Activated T-helper 1 cell treated with anti-CD3 and anti-CD28 coated beads, Interleukin-12 subunit alpha, Interleukin-12 subunit beta, Interleukin-2, Interleukin-4 antibody, amounts not matched to agents 30 ng/mL and 10 ng/mL and 1 ng/mL, durations not matched to agents 14 hours and 24 hours and 36 hours (primary cell): ENCODE measurements at places on chromosomes 3 and 15. TPM values are rescaled to one million over a fixed set of nuclear protein-coding genes. Genes with fewer than 3 reads are reported as not detected.

DNA sequence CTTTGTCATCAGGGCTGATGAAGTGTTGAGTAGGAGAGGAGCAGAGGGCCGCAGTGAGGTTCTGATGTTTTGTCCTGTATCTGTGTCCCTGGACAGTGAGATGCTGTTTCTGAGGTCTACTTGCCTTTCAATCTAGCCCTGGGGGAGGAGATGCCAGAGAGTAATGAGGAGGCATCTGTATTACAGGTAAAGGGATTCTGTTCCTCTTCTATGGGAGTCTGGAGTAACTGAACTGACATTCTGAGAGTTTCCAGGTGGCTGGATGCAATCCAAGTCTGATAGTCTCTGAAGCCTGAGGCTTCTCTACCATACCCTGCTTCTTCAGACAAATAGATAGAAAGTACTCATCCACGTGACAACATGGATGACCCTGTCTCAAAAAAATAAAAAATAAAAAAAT lies 60.9 kb downstream of the IL12A start:
- no peak for DNase-seq

GRCh38 chr15:77012868-77013267 lies 17.9 kb downstream of the PSTPIP1 start:
- DNase-seq = peak; percentile 59

DNA sequence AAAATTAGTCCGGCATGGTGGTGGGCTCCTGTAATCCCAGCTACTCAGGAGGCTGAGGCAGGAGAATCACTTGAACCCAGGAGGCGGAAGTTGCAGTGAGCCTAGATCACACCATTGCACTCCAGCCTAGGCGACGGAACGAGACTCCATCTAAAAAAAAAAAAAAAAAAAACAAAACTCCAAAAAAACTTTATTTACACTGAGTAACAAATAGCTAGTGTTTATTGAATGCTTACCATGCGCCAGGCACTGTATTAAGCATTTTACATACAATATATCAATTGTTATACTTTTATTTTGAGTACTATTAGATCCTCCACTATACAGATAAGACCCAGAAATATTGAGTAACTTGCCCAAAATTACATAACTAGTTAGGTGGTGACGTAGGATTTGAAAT lies 17.4 kb upstream of the ARIH1 start:
- DNase-seq = no peak

GRCh38 chr15:51310064-51310463 lies 28.3 kb downstream of the CYP19A1 start:
- no peak for DNase-seq

DNA sequence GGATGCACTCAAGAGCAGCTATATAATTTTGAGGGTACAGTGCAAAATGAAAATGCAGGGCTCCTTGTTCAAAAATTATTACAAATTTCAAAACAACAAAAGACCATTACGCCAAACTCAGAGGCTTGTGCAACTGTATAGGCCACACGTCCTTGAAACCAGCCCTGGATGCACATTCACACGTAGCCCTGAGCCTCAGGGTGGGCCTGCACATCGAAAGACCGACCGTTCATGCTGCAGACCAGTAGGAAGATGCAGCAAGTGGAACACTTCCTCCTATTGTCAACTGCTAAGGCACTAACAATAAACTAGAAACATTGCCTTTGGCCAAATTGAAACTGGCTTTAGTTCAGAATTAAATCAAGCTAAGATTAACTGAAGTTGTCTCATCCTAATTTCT lies 174.7 kb downstream of the SHOX2 start:
- DNase-seq = no peak

GRCh38 chr3:38124324-38125122 lies 12.4 kb downstream of the ACAA1 start:
- no peak for DNase-seq

- no peak for DNase-seq
Measured at GRCh38 chr3:165746874-165747273, 90.3 kb downstream of the BCHE start.

DNA sequence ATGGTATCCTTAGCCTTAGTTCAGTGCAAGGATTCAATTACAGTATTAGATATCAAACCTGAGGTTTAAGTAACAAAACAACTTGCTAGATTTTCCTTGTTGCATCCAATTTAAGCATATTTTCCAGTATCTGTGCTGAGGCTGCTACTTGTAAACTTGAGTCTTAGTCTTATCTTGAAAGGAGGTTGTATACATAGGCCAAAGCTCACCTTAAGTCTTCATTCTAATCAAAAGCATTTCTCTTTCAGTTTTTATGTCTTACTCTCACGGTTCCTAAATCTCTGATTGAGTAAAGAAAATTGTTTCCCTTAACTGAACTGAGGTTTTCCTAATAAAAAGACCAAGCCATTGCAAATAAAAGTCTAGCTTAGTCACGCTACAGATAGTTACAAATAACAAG lies 52.6 kb downstream of the U2SURP start:
- no peak for DNase-seq

DNA sequence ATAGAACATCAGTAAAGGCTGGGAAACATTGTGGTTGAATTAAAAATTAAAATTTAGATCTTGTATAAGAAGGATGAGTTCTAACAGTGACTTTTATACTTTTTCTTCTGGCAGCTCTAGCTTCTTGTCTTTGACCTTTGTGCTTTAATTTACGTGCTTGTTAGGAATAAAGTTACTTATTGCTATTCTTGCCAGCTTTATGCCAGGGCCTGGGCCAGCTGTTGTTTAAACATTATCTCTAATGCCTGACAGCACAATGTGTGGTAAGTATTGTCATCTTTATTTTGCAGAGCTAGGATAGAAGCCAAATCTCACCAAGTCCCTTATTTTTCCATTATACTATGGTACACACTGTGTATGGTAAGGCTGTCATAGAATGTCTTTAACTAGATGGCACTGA lies 766.7 kb upstream of the GOLIM4 start:
- DNase-seq = no peak

GRCh38 chr3:49120438-49121131 lies at the start of gene USP19:
Gene USP19 (minus strand): TSS chr3:49120823. CDS start chr3:49119145, 1,678 bp downstream.
- peak; percentile 94 for DNase-seq

GRCh38 chr3:161598639-161599038 lies 102.0 kb downstream of the OTOL1 start:
- no peak for DNase-seq

GRCh38 chr3:38543586-38543985 lies 47.4 kb downstream of the EXOG start:
- DNase-seq = no peak

DNA sequence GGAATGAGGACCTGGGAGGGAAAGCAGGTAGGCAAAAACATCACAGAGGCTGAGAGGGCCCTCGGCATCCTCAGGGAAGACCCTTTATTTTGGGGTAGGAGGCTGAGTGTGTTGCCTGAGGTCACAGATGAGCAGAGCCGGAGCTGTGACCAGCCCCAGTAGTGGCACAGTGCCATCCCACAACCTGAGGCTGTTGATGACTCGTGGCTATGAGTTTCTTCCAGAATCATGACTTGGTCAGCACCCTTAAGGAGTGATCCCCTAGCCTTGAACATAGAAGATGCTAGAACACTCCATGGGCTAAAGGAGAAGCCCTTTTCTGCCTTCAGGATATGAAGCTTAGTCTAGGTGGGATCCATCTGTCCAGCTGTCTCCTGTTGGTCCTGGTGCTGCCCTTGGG lies 19.5 kb upstream of the CXCR6 start:
- DNase-seq = no peak

GRCh38 chr3:52388348-52388821 lies 56.5 kb downstream of the SEMA3G start:
- DNase-seq = no peak

DNA sequence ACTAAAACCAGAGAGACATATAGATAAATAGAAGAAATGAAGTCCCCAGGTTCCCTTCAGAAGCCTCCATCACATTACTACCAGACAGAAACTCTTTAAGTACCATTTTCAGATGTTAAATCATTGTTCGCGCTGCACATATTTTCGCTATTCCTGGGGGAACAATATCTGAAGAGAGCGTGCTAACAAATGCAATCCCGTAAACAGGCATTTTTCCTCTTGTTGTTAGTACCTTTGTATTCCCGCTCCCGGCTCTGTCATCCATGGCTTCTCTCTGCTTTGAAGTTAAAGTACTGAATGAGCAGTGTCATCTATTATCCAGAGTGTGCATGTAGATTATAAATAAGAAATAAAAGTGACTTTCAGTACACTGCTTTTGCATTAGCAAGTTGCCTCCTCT lies 412.3 kb downstream of the FOXP1 start:
- no peak for DNase-seq

DNA sequence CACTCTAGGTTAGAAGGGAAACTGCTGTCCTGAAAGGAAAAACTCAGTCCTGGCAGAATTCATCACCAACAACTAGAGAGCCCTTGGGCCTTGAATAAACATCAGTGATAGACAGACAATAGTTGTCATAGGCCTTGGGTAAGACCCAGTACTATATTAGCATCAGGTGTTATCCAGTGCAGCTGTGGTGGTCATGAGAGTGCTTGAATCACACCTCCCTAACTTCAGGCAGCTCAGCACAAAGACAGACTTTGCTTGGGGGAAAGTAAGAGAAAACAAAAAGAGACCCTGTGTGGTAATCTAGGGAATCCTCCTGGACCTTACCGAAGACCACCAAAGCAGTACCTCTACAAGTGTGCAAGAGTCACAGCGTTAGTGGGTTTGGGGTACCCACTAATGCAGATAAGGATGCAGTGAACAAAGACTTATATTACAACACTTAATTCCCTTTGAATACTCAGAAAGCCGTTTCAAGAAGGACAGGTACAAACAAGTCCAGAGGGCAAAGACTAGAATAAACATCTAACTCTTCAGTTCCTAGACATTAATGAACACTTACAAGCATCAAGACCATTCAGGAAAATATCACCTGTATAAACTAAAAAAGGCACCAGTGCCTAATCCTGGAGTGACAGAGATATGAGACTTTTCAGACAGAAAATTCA lies 332.3 kb upstream of the EPHA3 start:
- DNase-seq = no peak

DNA sequence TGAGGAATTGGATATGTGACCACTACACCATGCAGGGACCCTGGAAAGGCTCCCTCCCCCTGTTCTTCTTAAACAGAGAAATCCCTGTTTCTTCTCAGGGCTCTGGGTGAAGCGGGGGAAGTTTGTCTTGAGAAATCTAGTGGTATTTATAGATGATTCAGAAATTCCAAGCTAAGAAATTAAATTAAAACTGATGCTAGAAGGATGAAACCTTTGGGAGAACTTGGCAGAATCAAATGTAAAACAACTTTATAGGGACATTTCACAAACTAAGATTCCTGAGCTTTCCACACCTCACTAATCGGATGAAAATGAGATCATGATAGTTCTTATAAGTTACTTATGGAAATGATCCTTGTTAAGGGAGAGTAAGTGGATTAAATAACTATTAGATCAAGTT lies 54.2 kb downstream of the FBXL2 start:
- no peak for DNase-seq

DNA sequence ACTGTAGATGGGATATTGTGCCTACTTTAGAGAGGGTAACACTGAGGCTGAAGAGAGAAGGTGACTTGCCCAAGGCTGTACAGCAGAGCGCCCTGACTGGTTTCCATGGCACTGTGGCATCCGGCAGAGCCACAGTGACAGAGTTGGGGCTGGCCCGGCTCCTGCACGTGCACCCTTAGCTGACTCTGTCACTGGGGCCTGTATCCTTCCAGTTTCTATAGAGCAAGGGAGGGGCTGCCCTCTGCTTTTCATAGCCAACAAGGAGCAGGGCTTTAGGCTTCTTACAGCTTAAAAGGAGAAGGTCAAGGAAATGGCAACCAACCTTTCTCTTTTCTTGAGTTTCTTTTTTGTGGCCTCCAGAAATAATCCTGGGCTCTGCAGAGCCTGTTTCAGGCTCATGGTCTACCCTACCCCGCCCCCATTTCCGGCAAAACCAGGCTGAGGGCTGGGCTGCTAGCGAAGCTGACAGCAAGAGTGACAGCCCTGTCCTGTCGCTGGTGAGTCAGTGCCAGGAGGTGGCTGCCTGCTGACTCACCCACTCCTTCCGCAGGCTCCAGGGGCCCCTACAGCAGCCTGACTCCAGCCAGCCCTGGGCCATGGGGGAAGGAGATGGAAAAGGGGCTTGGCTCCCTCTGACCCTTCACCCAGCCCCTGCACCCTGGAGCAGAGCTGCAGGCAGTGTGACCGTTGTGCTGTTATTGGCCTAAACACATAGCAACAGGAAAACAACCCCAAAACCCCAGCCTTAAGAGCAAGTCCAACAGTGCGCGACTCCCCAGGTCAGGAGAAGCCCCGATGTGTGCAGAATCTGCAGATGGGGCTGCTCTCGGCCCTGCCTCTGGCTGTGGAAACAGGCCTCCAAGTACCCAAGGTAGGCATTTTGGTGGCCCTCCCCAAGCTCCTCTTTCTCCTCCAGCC lies 29.8 kb downstream of the SLC6A6 start:
- DNase-seq = peak; percentile 92

Gene PLA2G4E
- not detected in 2 replicates for total RNA-seq

Gene CFAP20DC
- total RNA-seq = 0.86 and 1.2 TPM in 2 replicates

Gene NTRK3
- 0.24 and 0.29 TPM in 2 replicates for total RNA-seq

Gene NPHP3
- total RNA-seq = 14.4 and 17.0 TPM in 2 replicates

Gene MESP2
- 0.10 TPM in 1 of 2 replicates, not detected in the other for total RNA-seq

Gene CTXN2
- total RNA-seq = not detected in 2 replicates

Gene PARP15
- 12.8 and 13.2 TPM in 2 replicates for total RNA-seq

Gene PRTG
- total RNA-seq = not detected in 2 replicates

Gene TGM4
- not detected in 2 replicates for total RNA-seq
